Spinal cord (tissue), 10 donors: ENCODE measurements at places on chromosomes 12 and 14. TPM values are rescaled to one million over a fixed set of nuclear protein-coding genes. Genes with fewer than 3 reads are reported as not detected.

DNA sequence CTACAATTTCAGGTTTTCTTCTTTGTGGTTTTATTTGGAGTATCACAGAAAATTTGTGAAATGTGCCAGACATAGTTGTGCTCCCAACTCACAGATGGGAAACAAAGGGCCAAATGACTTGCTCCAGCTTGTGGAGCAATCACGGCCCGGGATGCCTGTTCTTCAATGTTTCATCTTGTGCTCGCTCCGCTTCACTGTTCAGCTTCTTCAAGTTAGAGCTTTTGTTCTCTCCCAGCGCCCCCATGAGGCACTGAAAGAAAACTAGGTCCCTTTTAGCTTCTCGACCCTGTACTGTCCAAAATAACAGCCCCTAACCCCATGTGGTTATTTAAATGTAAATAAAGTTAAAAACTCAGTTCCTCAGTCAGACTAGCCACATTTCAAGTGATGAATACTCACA is 187.9 kb upstream of the STXBP6 start:
- no peaks in the 10 kb centered on the region for H3K27me3 ChIP-seq
- H3K36me3 ChIP-seq, result no peaks in the 10 kb centered on the region
- H3K4me1 ChIP-seq, result no peaks in the 10 kb centered on the region

DNA sequence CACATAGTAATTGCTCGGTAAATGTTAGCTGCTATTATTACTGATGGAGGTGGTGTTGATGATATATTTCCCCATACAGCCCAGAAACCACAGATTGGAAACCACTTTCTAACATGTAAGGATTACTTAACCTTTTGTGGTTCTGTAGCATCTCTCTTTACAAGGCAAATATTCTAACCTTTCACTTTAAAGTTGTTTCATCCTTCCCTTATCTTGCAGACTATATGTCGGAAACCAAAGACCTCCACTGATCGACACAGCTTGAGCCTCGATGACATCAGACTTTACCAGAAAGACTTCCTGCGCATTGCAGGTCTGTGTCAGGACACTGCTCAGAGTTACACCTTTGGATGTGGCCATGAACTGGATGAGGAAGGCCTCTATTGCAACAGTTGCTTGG is 75.8 kb downstream of the FRMD6 start:
- H3K27ac ChIP-seq, result no peak overlapping the region
- no peaks in the 10 kb centered on the region for H3K4me1 ChIP-seq
- no peak overlapping the region for H3K4me3 ChIP-seq
- no peaks in the 10 kb centered on the region for H3K27me3 ChIP-seq

- H3K36me3 ChIP-seq, result no peaks in the 10 kb centered on the region
- DNase-seq, result no peak
- no peak overlapping the region for H3K4me3 ChIP-seq
- H3K27me3 ChIP-seq, result no peaks in the 10 kb centered on the region
- peaks cover 41% of the 10 kb centered on the region for H3K4me1 ChIP-seq
Observed at GRCh38 chr12:124722878-124723277, 140.8 kb downstream of the SCARB1 start.

Gene RGS6
- total RNA-seq, result 9.1 TPM

DNA sequence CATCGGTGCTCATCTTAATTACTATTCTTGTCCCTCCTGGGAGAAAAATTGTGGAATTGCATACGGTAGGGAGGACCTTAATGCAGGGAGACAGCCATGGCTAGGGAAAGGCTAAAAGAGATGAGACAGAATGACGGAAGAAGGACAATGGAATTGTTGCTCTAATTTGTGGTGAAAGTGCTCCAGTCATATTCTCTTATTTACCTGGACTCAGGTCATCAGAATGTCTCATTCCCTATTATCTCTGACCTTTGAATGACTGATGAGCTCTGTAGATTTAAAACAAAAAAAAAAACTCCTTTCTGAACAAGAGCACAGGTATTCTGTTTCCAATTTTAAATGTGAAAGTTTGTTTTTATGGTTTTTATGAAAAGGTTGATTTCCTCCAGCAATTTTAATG is 8.6 kb upstream of the EPS8 start:
- no peaks in the 10 kb centered on the region for H3K27me3 ChIP-seq
- no peaks in the 10 kb centered on the region for H3K36me3 ChIP-seq
- H3K4me1 ChIP-seq, result no peaks in the 10 kb centered on the region
- no peak overlapping the region for H3K4me3 ChIP-seq
- no peak for DNase-seq

- no peak overlapping the region for H3K4me3 ChIP-seq
- no peaks in the 10 kb centered on the region for H3K27me3 ChIP-seq
- no peaks in the 10 kb centered on the region for H3K4me1 ChIP-seq
Observed at GRCh38 chr12:117468016-117468415, 106.6 kb upstream of the NOS1 start.

DNA sequence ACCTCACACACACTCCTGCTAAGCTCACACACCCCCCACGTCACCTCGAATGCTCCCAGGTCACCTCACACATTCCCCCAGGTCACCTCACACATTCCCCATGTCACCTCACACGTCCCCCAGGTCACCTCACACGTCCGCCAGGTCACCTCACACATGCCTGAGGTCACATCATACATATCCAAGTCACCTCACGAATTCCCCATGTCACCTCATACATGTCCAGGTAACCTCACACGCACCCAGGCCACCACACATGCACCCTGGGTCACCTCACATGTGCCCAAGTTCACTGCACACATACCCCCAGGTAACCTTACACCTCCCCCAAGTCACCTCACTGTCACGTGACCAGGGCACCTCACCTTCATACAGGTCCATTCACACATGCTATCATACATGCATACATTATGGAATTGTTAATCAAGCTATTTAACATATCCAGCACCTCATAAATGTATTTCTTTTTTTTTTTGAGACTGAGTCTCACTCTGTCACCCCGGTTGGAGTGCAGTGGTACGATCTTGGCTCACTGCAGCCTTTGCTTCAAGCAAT is 640.3 kb downstream of the TMEM121 start:
- no peaks in the 10 kb centered on the region for H3K4me1 ChIP-seq
- H3K36me3 ChIP-seq, result no peaks in the 10 kb centered on the region
- H3K27ac ChIP-seq, result no peak overlapping the region
- H3K27me3 ChIP-seq, result no peaks in the 10 kb centered on the region
- H3K4me3 ChIP-seq, result no peak overlapping the region
- no peak for DNase-seq

DNA sequence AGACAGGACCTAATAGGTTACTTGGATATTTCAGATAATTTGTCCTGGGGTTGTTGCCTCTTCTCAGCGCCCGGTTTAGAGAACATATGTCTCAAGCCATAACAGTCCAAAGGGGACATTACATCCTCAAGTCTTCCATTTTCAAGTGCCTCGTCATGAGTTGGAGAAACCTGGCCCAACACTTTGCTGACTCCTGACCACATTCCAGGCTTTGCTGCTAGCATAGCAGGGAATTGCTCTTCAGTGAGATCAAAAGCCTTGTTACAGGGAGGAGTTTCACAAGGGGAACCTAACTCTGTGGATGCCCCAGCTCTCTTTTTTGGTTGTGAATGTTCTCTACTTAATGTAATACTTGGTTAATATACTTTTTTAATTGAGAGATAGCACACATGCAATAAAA is 8.2 kb upstream of the MMP19 start:
- no peak for DNase-seq
- H3K4me3 ChIP-seq, result no peak overlapping the region
- H3K36me3 ChIP-seq, result no peaks in the 10 kb centered on the region
- H3K4me1 ChIP-seq, result peaks cover 4% of the 10 kb centered on the region
- H3K27ac ChIP-seq, result no peak overlapping the region

GRCh38 chr14:90263748-90264449 is 7.5 kb downstream of the PSMC1 start:
- no peaks in the 10 kb centered on the region for H3K4me1 ChIP-seq
- H3K36me3 ChIP-seq, result peaks cover 50% of the 10 kb centered on the region
- no peak overlapping the region for H3K4me3 ChIP-seq
- no peaks in the 10 kb centered on the region for H3K27me3 ChIP-seq
- H3K27ac ChIP-seq, result no peak overlapping the region
- no peak for DNase-seq

DNA sequence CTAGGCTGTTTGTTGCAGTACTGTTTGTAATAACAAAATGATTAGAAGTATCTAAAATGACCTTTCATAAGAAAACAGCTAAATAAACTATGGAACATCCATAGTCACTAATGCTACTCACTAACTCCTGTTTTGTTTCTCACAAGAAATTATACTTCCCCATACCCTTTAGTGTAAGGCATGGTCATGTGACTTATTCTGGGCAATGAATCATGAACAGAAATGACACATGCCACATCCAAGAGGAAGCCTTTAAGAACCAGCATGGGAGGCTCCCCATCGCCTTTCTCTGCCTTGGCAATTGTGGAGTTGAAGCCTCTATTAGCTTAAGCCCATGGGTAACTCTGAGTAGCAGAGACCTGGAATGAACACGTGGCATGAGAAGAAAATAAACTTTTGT is 49.3 kb downstream of the KSR2 start:
- H3K27ac ChIP-seq, result no peak overlapping the region
- no peaks in the 10 kb centered on the region for H3K4me1 ChIP-seq
- no peak overlapping the region for H3K4me3 ChIP-seq
- no peaks in the 10 kb centered on the region for H3K27me3 ChIP-seq

DNA sequence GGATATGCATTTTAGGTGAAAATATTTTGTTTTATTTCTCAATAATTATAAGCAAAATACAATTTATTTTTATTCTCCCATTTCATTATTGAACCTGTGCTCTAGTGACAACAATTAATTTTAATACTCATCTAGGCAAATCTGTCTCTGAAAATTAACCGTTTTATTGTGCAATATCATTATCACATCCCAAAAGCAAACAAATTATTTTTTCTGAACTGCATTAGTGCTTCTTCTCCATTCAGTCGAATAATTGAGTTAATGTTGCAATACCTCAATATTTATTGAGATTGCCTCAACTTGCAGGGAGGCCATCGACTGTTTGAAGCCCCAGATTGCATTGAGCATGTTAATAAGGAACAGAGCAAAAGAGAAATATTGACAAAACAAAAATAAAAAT is 303.2 kb upstream of the LRFN5 start:
- no peak overlapping the region for H3K4me3 ChIP-seq
- no peak for DNase-seq
- H3K4me1 ChIP-seq, result no peaks in the 10 kb centered on the region
- H3K36me3 ChIP-seq, result no peaks in the 10 kb centered on the region
- no peak overlapping the region for H3K27ac ChIP-seq

- H3K36me3 ChIP-seq, result no peaks in the 10 kb centered on the region
- no peak for DNase-seq
Observed at GRCh38 chr14:72824051-72824450, 69.8 kb downstream of the DPF3 start.

DNA sequence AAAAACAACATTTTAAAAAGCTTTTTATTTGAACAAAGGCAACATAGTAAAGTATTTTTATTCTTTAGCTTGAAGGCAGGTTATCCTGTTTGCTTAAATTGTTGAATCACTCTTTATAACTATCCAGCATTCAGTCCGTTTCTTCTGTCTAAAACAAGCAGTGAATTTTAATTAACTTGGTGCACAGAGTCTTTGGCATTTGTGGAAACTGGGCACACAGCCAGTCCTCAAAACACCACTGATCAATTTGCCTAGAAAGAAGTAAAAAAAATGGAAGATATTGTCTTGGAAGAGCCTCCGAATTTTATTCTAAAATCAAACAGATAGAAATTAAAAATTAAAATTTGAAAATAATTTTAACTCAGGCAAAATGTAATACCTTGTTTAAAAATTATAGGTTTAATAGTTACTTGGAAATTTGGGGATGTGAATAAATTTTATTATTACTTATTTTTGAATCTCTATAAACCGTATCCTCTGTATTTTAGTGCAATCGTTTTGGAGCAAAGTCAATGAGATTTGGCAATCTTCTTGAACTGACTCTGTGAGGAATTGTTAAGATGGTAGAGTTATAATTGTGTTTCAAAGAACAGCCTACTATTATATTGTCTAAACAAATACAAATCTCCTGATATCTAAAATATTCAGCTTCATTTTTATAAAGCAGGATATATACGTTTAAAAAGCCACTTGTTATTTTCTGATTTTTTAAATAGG is 927.0 kb downstream of the SLC16A7 start:
- no peaks in the 10 kb centered on the region for H3K27me3 ChIP-seq

Gene SLC25A21
- total RNA-seq, result 0.99 TPM

Gene EFS
- 26.5 TPM for total RNA-seq

GRCh38 chr12:47551426-47551851 is 154.4 kb downstream of the RPAP3 start:
- no peak for DNase-seq
- no peak overlapping the region for H3K4me3 ChIP-seq
- H3K27ac ChIP-seq, result no peak overlapping the region
- H3K4me1 ChIP-seq, result no peaks in the 10 kb centered on the region
